ENCODE measurements at places on chromosomes 2 and 18.

GRCh38 chr2:162890690-162891311 is 52.2 kb upstream of the KCNH7 start:
- DNase-seq: peak; percentile 14

- DNase-seq: no peak
Observed at GRCh38 chr2:196884368-196884767, 42.1 kb downstream of the PGAP1 start.

DNA sequence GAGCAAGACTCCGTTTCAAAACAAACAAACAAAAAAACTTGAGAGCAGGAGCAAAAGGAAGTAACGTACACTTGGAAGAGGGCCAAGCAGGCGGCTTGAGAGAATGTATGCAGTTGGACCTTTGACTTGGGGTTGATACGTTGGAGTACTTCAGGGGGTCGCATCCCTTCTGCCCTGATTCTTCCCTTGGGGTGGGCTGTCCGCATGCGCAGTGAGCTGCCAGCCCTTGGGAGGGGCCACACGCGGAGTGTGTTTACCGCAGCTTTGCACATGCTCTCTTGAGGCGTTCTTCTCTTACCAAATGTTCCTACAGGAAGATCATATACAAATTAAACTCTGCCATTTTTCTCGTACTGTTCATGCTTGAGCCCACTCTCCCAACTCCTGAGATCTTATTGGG is 38.1 kb upstream of the SOCS6 start:
- DNase-seq: no peak

GRCh38 chr2:3192920-3193319 is 184.7 kb downstream of the EIPR1 start:
- no peak for DNase-seq

DNA sequence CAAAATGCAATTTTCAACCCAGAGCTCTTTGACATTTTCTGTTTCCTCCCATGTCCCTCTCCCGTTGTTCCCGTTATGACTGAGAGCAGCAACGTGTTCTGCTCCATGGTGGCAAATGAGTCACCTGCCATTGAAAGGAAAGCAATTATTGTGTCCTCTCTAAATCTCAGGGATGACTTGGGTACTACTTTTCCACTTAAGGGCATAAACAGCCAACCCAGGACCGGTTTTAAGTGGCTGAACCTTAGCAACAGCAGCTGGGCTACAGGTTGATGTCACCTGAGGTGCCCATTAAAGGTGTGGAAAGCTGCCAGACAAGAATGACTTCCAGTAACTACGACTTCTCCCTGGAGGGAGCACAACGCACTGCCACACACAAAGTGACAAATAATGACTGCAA is 236.8 kb downstream of the NCKAP5 start:
- DNase-seq: no peak

GRCh38 chr2:6417050-6417449 is 448.7 kb downstream of the CMPK2 start:
- no peak for DNase-seq

GRCh38 chr2:170656669-170657068 is 58.5 kb upstream of the SP5 start:
- no peak for DNase-seq

GRCh38 chr2:23700627-23701026 is 226.3 kb downstream of the ATAD2B start:
- DNase-seq: no peak

DNA sequence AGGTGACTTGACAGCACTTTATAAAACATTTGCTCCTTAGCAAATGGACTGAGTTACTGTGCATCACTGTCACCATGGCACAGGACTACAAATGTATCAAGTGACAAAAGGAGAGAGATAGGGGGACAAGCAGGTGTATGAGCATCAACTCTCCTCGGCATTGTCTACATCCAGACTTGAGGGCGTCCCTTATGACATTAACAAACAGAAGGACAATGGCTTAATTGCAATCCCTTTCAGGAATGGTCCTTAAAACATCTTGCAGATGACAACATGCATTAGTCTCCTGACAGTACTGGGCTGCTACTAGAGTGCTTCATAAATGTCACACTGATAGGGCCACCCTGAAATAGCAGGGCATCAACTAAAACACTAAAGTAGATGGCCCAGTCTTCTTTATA is 198.8 kb downstream of the PDE1A start:
- DNase-seq: no peak

DNA sequence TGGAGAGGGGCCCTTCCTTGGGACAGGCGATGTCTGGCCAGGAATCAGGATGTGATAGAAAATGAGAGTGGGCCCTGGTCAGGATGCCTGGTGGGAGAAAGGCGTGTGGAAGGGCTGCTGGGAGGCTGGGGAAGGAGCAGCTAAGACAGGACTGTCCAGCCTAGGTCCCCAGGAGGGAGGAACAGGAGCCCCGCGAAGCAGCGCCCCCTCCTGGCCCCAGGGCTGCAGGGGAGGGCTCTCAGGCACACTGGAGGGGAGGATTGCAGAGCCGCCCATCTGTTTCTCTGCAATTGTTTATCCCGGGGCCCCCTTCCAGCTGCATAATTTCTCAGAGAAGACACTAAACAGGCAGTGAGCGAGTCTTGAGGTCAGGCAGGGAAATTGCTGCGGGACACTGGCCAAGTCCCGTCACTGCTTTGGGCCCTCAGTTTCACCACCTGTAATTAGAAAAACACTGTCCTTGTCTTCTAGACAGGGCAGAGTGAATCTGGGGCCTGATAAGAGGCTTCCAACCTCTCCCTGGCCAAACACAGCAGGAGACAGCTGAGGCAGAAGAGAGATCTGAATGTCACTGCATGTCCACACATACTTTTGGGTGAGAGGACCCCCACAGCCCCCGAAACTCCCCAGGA is 3.9 kb upstream of the NPPC start:
- no peak for DNase-seq

DNA sequence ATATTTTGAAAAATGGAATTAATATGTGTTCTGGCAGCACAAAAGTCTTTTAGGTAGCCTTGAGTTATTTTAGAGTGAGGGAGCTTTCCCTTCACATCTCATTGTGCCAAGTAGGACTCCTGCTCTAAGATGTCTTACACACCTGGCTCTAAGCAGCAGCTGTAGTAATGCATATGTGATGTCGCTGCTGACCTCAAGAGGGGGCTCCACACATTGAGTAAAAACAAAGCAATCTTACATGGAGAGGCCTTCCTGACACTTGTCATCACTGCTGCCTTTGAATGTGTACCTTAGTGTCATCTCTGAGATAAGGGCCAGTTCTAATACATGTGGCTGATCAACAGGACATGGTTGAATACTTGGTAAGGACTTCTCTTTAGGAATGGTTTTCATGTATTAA is 75.8 kb downstream of the ACTR3 start:
- no peak for DNase-seq

- DNase-seq: no peak
Observed at GRCh38 chr2:113227290-113227689, 51.4 kb downstream of the PAX8 start.

GRCh38 chr18:71398531-71398930 is 1109.7 kb downstream of the SOCS6 start:
- DNase-seq: no peak

GRCh38 chr2:27408601-27409320 is 630 bp downstream of the PPM1G start:
- peak; percentile 53 for DNase-seq

- DNase-seq: no peak
Observed at GRCh38 chr2:60438653-60439052, 114.8 kb downstream of the BCL11A start.

DNA sequence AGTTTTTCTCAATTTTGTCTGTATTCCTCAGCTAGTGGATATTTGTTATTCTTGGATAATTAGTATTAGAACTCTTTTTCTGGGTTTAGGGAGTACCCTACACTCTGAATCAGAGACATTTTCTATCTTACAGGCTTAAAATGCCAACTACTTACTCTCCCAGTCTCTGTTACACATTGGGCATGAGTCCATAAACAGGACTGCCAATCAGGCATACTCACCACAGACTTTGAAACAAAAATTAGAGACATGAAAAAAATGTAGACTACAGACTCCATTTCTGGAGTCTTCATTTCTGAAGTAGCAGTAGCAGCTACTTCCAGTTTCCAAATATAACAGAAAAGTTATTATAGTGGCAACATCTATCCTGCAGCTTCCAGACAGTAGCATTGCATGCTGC is 279.7 kb downstream of the MBD5 start:
- DNase-seq: peak; percentile 2

DNA sequence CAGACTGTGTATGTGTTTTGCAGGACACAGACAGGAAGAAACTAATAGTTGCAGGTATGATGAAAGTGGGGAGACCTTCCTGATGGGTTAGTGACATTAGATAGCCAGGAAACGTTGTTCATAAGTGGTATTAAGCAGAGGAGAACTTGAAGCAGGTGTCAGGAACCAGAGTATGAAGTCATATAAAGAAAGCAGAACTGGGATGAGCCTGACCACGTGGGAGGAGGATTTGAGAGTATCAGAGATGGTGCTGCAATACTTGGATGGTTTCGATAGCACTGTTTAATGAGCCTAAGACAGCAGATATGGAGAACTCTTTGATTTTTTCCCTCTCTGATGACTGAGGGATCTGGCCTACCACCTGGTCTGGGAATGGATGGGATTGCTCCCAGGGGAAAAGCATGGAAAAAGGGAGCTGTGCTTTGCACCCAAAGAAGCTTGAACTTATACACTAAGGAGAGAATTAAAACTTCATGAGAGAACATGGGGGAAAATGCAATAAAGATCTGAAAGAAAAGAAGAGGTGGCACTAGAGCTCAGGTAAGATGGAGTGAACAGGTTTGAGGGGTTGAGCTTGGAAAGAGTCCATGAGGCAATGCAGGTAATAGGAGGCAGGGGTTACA is 226.0 kb upstream of the LRRTM1 start:
- DNase-seq: no peak

DNA sequence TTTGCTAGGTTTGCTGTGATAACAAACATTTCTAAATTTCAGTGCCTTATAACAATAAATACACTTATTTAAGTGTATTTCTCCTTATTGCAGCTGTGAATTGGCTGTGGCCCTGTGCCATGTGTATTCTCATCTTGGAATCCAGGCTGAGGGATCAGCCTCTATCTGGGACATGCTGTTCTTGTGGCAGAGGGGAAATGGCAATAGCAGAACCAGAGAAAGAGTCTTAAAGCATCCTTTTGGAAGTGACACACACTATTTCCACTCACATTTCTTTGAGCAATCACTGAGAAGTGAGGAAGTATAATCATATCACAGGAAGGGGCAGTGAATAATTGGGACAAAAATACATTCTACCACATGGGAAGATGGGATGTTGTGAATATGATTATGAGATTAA is 66.2 kb upstream of the PROKR1 start:
- no peak for DNase-seq

DNA sequence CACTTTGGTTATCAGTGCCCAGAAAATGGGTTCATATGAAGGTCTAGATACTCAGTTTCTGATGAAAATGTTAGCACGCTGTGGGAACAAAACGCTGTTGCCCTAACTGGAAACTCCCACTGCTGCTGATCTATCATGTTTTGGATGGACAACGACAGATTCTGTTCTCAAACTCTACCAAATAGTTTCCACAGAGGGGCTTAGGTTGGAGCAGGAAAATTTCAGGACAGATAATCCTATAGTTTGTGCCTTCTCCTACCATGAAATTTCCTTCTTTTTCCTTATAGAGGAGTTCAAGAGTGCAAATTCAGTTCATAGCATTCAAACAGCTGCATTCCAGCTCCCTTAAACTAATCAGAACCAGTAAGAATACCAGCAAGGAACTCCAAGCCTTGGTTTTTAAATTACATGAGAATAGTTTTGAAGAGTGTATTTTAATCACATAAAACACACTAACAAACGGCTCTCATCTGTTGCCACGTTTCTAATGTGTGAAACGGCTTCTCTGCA is 58.7 kb upstream of the RALBP1 start:
- DNase-seq: no peak

GRCh38 chr2:118372886-118373830 is 284.9 kb downstream of the INSIG2 start:
- DNase-seq: no peak

- DNase-seq: no peak
Observed at GRCh38 chr18:24603151-24603550, 142.7 kb downstream of the HRH4 start.

- DNase-seq: no peak
Observed at GRCh38 chr2:10541775-10542432, 93.8 kb upstream of the ODC1 start.

GRCh38 chr2:1997409-1997808 is 253.1 kb upstream of the PXDN start:
- DNase-seq: no peak

GRCh38 chr2:26059542-26059941 is 25.7 kb downstream of the RAB10 start:
- no peak for DNase-seq

DNA sequence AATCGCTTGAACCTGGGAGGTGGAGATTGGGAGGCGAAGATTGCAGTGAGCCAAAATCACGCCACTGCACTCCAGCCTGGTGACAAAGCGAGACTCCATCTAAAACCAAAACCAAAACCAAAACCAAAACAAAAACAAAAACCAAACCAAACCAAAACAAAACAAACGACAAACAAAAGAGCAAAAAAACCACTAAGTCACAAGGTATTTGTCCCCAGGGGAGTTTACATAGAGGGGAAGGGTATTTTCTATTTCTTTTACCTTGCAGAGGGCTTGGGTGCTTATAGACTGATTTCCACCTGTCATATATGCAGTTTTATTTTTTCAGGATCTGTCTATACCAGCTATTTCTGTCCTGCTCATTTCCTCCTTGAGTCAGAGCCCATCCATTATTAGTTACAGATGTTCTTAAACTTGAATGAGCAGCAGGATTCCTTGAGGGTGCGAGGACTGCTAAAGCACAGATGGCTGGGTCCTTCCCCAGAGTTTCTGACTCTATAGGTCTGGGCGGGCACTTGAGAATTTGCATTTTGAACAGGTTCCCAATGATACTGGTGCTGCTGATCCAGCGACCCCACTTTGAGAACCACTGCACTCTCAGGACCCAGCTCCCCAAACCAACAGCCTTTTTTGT is 102.2 kb upstream of the UXS1 start:
- DNase-seq: no peak

- no peak for DNase-seq
Observed at GRCh38 chr18:23703987-23704384, 14.7 kb downstream of the LAMA3 start.

DNA sequence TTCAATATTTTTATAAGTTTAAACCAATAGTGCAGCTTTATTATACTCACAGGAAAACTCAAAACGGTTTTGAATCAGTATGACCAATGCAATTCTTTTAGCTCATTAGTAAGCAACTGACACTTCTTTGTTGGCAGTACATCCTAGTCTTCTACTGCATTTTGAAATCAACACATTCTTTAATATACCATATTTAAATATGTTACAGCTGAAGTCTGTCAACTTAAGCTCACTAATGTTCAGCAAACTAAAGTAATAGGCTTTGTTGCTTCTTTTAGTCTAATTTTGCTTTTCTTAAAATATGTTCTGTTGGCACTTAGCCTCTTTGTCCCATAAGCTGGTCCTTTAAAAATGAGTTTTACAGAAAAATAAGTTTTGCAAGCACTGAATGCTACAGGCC is 55.4 kb upstream of the CCBE1 start:
- no peak for DNase-seq

GRCh38 chr2:191806396-191806795 is 40.5 kb downstream of the CAVIN2 start:
- no peak for DNase-seq

All from hepatic stellate cell (primary cell).